NCI-H187 treated with DMSO at 0.1 percent for 48 hours (cell line): ENCODE measurements at places on chromosomes 5 and 9.

DNA sequence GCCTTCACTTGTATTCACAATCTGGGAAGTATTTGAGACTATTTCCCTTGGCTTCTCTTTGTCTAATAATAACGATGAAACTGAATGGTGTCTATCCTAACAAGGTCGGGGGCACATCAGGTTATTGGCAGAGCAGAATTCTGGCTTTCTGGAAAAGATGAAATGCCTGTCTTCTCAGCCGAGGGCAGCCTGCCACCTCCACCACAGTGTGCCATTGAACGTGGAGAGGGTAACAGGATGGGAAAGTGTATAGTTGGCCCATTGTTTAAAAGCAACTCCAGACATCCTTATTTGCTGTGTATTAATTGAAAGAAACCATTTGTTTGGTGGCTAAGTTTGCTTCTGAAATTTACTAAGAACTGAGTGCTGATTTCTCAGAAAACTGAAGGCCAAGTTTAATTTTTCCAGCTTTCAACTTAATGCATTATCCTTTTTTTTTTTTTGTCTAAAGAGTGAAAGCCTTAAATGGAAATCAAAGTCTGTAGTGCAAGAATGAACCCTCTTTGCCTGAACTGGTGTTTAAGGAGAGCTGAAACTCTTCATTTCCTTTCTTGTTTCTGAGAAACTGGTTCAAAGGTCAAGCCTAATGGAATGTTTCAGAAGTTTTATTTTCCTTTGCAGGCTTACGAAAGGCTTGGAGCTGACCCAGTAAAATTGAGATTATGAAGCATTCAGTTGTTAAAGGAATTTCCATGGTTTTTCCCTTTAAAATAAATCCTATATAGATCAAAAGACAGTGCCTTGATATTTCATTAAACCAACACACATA, 563.7 kb upstream of the DAP start:
- DNase-seq: no peak

DNA sequence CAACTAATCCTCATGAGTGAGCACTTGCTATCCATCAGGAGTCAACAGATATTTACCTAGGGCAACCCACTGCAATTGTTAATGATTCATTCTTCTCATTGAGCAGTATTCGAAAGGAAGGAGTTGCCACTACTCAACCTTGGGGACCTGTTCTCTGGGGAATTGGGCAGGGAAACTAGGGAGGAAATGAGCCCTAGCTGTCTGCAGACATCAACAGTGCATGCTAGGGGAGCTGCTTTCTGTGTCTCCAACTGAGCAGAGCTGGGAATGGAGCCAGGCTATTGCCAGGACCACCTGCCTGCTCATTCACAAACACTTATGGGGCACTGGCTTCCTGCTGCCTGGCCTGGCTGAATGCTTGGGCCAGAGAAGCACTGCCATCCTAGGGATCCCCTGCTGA, 183.4 kb downstream of the TMEM38B start:
- DNase-seq: no peak

DNA sequence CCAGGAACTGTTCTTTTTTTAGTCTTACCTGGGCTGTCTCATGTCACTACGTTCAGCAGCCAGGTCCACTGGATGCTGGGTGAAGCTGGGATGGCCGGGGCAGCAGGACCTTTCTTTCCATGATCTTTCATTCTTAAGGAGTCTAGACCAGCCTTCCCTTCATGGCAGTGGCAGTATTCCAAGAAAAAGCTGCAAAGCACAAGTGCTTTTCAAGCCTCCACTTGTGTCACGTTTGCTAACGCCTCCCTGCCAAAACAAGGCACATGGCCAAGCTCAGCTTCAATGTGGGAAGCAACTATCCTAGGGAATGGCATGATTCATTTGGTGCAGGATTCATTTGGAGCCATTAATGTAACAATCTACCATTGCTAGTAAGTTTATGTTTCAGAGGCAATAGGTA, 94.8 kb downstream of the RCL1 start:
- DNase-seq: no peak

GRCh38 chr5:9015260-9015936, 530.5 kb downstream of the SEMA5A start:
- no peak for DNase-seq

GRCh38 chr9:115204904-115205453, 87.0 kb upstream of the TNC start:
- no peak for DNase-seq

GRCh38 chr9:109894473-109894872, 114.5 kb downstream of the PALM2AKAP2 start:
- no peak for DNase-seq

DNA sequence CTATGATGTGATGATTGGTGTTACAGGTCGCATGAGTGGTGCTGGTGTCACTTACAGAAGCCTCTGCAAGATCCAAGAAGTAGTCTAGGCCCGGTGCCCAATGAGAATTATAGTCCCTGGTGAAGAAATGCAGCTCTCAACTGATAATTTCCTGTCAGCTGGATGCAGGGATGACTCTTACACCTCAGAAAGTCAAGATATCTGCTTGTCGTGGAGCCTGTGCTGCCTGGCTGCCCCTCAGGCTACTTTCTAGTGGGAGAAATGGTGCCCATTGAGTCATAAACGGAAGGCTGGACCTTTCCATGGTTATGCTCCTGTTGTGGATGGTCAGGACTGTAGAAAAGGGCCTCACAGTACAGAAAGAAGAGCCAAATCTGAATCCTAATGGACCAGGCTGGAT, 46.8 kb upstream of the NXNL2 start:
- no peak for DNase-seq

DNA sequence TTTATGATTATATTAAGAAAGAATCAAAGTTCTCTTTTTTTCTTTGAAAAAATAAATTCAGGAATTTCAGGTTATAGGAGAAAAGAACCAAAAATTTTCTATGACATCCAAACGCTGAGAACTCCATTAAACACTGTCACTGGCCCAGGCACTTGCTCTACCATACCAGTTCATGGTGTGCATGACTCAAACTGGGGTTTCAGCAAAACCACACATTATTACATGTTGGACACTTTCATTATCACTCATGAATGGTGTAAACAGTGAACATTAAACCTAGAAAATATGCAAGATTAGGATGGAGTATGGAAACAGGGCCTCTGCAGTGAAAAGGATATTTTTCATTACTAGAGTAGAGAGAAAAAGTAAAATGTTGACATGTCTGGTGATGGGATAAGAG, 369.9 kb upstream of the FAM174A start:
- no peak for DNase-seq

GRCh38 chr5:72619251-72619650, 112.0 kb upstream of the ZNF366 start:
- DNase-seq: no peak

GRCh38 chr9:96585426-96585825, 34.2 kb downstream of the CDC14B start:
- no peak for DNase-seq

GRCh38 chr5:133390416-133391353, 221.7 kb downstream of the FSTL4 start:
- DNase-seq: no peak

DNA sequence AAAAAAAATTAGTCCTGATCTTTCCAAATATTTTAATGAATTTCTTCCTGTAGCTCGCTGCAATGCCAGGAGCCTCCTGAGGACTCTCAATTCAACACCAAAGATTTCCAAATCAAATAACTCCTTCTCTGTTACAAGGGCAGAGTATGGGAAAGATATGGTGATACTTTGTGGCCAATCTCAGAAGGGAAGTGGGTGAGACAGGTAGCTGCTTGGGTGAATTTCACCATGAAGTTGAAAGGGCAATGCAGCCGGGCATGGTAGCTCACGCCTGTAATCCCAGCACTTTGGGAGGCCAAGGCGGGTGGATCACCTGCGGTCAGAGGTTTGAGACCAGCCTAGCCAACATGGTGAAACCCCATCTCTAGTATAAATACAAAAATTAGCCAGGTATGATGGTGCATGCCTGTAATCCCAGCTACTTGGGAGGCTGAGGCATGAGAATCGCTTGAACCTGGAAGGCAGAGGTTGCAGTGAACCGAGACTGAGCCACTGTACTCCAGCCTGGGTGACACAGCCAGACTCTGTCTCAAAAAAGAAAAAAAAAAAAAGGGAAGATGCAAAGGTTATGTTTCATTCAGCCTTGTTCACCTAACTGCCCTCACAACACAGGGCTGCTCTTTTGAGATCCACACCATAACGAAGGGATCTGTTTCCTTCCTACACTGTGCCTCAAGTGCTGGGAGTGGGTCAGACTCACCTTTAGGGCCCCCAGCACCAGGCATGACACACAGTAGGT, 58.6 kb downstream of the PTPN3 start:
- no peak for DNase-seq

GRCh38 chr5:98464737-98465330, 308.6 kb upstream of the RGMB start:
- DNase-seq: no peak

GRCh38 chr9:34047864-34048726, 592 bp downstream of the UBAP2 start:
- no peak for DNase-seq

DNA sequence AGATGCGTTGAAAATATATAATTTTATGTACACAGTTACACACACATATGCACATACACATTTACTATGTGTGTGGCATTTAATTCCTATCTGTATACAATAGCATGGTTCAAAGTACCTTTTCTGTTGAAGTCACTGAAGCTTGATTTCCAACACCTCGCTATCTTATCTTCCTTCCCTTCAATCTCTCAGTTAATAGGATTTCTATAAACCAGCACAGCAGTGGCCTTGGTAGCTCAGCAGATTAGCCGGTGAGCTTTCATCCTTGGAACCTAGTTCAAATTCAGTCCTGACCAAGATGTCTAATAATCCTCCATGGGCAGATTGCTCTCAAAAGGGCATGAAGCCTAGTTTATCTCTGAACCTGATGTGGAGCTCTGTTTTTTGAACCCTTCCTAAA, 2389.5 kb downstream of the MAT2B start:
- no peak for DNase-seq

DNA sequence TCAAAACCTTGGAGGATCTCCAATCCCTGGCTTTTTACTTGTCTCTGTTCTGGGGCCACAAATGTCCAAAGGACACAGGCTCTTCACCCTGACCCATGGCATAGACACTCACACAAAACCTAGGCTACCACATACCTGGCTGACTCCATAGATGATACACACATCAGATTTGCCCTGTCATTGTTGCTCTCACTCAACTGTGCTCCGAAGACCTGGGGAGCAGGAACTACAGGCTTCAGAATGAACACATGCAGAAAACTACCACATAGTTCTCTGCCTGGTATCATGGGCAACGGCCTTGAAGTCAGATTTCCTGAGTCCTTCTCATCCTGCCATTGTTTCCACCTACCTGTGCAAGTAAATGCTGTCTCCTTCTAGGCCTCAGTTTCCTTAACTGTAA, 226.2 kb downstream of the KIF4B start:
- DNase-seq: no peak

GRCh38 chr9:99226054-99226453, 4.0 kb downstream of the SEC61B start:
- DNase-seq: no peak

DNA sequence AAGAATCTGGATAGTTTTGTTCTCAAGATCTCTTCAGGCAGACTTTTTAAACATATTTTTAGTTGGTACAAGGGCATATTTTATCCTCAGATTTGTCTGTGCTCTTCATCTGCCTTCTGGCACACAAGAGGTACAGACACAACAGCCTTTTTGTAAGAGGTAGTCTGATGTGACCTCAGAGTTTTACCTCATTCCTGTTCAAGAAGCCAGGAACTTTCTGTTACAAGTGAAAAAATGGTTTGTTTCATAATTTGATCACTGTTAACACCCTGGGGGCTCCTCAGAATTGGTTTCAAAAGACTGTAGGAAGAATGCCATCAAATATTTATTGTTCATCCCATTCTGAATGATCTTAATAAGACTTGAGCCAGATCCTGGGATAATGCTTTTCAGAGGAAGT, 136.7 kb downstream of the PRKACG start:
- DNase-seq: no peak

- no peak for DNase-seq
Observed at GRCh38 chr5:13814301-13814700, 130.2 kb downstream of the DNAH5 start.

DNA sequence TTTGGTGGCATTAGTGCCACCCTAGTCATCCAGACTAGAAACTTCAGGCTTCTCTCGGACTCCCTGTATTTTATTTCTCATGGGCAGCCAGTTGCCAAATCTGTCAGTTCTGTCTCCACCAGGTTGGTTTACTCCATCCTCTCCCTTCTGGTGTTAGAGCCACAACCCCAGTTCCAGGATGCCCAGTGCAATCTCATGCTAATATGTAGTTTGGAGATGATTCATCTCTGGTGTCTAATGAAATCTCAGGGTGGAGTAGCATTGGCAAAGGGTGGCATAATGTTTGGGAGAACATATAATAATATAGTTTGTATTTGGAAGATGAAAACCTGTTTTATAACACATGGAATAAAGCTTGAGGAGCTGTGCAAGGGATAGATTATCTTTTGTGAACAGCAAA, 30.2 kb downstream of the SLC46A2 start:
- DNase-seq: no peak

DNA sequence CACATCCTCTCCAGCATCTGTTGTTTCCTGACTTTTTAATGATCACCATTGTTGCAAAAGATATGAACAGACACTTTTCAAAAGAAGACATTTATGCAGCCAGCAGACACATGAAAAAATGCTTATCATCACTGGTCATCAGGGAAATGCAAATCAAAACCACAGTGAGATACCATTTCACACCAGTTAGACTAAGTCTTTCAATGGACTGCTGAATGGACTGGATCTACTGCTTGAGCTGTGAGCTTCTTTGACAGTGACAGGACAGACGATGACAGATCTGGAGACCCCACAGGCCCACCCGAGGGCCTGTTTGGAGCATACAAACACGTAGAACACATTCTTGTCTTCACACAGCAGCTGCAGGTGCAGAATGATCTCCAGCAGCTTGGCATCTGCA, 266.1 kb upstream of the RIOK2 start:
- DNase-seq: no peak

GRCh38 chr5:76956033-76956432, 3.2 kb downstream of the CRHBP start:
- no peak for DNase-seq

DNA sequence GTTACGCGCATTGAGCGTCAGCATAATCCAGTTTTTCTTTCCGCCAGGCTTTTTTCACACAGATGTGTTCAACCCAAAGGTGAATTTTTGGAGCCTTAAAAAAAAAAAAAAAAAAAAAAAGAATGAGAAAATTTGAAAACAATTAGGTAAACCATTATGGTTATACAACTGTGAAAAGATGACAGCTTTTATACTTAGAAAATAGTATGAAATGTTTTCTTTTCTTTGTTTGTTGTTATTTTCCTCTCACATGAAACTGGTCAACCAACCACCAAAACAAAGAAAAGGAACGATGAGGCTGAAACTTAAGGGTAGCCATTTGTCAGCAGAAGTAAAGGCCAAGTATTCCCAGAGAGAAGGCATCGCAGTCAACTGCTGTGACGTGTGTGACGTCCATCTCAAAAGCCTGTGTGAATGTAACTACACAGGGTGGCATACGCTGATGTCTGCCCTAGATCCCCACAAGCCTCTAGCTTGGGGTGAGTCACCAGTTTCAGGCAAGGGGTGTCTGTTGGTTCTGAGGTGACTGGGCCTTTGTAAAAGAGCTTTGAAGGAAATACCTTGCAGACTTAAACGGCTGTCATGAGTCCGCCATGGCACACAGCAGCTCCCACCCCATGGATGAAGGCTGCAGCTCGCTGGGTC, 182.9 kb downstream of the AOPEP start:
- DNase-seq: no peak
